RCC 7860 (cell line): ENCODE measurements at places on chromosomes 1 and 21.

- DNase-seq: no peak
Observed at GRCh38 chr1:241518476-241519307, 863 bp downstream of the FH start.

- DNase-seq: no peak
Observed at GRCh38 chr1:25576459-25577133, 33.2 kb downstream of the LDLRAP1 start.

DNA sequence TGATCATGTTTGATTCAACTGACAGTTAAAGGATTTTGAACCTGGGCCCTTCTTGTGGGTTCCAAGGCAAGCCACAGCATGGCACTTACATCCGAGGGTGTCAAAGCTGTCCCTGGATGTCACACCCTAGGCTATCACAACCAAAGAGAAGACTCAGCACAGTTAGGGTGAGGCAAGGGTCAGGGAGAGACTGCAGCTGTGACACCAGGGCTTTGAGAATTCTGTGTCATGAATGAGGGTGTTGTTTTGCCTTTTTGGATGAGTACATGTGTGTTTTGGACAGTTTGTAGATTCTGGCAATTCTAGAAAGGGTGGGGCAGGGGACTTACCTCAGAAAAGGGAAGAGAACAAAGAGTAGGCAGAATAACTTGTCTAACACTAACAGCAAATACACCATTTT, 37.8 kb upstream of the ZNF326 start:
- DNase-seq: no peak

GRCh38 chr1:47914218-47914938, 82.8 kb downstream of the TRABD2B start:
- no peak for DNase-seq

- no peak for DNase-seq
Observed at GRCh38 chr21:44695641-44696040, 1.3 kb upstream of the KRTAP10-12 start.

DNA sequence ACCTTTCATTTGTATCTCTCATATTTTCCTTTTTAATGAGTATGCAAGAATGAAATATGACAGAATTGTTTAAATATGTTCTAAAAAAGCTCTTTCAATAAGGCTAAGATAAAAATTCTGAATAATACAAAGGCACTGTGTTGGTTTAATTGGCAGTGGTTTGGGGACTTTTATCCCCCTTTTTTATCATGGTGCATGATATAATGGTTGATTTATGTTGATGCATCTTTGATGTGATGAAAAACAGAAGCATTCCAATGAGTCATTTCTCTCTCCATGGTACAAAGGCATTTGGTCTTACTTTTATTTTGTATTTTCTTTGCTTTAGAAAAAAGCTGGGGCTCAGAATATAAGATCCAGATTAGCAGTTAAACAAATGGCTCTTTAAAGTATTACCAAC, 127.2 kb upstream of the GREM2 start:
- no peak for DNase-seq

- DNase-seq: no peak
Observed at GRCh38 chr1:12338823-12339222, 109.0 kb downstream of the VPS13D start.

DNA sequence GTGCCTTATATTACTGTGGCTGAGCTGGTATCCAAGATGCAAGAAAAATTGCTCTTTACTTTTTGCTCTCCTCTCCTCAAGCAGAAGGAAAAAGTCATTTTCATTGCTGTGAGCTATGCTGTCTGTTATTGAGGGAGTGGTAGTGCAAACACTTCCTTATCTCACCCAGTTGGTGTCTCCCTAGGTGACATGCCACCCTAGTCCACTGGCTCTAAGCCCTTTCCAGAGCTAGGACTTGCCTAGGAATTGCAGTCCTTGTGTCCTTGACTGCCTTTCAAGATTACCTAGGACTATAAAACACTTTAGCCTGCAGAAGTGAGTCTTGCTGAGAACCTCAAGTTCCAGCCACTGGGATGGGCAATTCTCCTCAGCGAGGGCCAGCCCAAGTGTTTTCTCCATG, 458.3 kb downstream of the MRPL39 start:
- DNase-seq: no peak

- no peak for DNase-seq
Observed at GRCh38 chr1:236468625-236469024, 55.2 kb upstream of the LGALS8 start.

GRCh38 chr1:201260648-201261311, 22.5 kb upstream of the PKP1 start:
- no peak for DNase-seq

GRCh38 chr21:41576013-41576615, 68.2 kb upstream of the TMPRSS2 start:
- no peak for DNase-seq

DNA sequence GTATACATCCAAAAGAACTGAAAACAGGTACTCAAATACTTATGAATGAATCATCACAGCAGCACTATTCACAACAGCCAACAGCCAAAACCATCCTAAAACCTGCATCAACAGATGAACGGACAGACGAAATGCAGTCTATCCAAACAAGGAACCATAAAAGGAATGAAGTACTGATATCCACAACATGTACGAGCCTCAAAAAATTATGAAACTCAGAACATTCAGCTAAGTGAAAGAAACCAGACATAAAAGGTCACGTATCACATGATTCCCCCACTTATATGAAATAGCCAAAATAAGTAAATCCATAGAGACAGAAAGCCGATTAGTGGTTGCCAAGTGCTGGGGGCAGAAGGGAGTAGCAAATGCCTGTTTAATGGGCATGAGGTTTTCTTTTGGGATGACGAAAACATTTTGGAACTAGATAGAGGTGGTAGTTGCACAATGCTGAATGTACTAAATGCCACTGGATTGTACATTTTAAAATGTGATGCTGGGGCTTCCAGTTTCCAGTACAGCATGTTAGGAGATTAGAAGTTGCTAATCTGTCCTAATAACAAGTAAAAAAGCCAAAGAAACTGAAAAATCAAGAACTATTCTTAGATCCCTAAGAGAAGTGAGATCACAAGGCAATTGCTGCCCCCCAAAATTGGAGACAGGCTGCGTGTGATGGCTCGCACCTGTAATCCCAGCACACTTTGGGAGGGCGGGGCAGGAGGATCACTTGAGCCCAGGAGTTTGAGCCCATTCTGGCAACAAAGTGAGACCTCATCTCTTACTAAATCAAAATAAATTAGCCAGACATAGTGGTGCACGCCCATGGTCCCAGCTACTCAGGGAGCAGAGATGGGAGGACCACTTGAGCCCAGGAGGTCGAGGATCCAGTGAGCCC, 25.3 kb downstream of the CLSTN1 start:
- DNase-seq: no peak

GRCh38 chr21:45447821-45448220, 42.9 kb downstream of the COL18A1 start:
- DNase-seq: no peak

DNA sequence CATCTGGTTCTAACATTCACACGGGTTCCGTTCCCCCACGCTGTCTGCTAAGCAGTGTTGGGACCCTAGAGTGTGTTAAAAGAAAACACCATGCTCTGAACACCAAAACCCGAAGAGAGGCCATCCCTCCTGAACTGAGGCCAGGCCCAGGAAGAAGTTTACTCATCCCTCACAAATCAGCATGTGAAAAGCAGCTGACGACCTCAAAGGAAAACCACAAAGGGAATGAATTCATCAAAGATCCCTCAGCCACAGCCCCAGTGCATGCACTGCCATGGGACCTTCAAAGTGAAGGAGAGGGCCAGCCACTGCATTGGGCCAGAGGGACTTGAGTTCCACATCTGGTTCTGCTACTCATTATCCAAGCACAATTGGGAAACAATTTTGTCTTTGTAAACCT, 7.0 kb upstream of the PSEN2 start:
- DNase-seq: peak; percentile 52

DNA sequence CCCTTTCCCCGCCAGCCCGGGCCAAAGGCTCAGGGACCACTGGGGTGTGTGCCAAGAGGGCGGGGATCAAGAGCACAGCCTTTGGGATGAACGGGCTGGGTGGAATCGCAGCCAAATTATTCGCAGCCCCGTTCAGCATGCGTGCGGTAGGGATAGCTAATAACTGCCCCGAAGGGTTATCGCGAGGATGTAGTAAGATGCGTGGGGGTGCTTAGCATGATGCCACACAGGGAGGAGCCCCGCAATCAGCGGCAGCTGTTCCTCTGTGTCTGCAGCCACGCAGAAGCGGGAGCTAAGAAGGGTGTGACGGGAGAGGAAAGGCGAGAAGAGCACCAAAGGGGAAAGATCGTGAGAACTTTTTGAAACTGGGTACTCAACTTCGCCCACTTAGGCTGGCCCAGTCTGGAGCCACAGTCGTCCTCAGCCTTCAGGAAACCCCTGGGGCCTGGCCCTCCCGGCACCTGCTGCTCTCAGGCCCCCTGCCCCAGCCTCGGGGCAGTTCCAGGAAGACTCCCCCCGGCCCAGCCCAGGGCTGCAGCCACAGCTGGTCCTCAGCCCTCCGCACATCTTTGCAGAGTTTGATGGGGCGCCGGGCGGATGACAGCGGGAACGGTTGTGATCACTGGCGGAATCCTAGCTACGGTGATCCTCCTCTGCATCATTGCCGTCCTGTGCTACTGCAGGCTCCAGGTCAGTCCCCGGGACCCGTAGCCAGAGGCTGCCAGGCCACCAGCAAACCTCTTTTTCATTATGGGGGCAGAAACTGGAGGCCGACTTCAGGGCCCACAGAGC, 64.9 kb downstream of the TOR1AIP2 start:
- no peak for DNase-seq

DNA sequence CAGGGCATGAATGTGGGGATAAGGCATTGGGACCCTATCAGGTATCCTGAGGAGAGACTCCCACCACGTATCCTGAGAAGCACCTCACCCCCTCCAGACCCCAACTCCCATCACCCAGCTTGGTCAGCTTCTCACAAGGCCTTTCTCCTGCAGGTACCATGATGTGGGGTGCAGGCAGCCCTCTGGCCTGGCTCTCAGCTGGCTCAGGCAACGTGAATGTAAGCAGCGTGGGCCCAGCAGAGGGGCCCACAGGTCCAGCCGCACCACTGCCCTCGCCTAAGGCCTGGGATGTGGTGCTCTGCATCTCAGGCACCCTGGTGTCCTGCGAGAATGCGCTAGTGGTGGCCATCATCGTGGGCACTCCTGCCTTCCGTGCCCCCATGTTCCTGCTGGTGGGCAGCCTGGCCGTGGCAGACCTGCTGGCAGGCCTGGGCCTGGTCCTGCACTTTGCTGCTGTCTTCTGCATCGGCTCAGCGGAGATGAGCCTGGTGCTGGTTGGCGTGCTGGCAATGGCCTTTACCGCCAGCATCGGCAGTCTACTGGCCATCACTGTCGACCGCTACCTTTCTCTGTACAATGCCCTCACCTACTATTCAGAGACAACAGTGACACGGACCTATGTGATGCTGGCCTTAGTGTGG, 1.3 kb downstream of the GPR3 start:
- no peak for DNase-seq

- peak; percentile 79 for DNase-seq
Observed at GRCh38 chr1:16175610-16176553, 20.0 kb upstream of the EPHA2 start.

GRCh38 chr1:201215531-201216357, 25.1 kb downstream of the IGFN1 start:
- DNase-seq: no peak

DNA sequence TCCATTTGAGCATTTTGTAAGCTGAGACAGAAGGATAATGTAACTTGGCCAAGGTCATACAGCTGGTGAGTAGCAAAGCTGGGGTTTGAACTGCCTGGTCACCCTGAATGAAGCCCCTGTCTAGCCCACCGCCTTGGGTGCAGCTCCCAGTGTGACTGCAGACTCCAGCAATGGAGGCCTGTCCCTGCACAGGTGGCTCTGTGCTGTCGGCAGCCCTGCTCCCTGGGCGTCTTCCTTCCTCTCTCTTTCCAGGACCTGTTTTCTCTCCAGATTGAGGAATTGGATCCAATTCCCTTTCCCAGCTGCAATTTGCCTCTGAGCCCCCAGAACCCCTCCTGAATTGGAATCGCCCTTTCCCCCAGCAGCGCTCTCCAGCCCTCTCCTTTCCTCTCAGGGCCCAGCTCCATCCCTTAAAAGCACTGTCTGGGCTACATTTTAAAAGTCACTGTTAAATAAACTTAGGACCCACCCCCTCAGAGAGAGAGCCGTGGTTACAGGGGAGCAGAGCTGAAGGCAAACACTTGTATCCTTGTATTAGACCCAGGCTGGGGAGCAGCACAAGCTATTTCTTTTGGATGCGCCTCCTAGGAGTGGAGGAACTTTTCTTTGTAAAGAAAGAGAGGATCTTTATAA, 161.4 kb upstream of the LMO4 start:
- no peak for DNase-seq

DNA sequence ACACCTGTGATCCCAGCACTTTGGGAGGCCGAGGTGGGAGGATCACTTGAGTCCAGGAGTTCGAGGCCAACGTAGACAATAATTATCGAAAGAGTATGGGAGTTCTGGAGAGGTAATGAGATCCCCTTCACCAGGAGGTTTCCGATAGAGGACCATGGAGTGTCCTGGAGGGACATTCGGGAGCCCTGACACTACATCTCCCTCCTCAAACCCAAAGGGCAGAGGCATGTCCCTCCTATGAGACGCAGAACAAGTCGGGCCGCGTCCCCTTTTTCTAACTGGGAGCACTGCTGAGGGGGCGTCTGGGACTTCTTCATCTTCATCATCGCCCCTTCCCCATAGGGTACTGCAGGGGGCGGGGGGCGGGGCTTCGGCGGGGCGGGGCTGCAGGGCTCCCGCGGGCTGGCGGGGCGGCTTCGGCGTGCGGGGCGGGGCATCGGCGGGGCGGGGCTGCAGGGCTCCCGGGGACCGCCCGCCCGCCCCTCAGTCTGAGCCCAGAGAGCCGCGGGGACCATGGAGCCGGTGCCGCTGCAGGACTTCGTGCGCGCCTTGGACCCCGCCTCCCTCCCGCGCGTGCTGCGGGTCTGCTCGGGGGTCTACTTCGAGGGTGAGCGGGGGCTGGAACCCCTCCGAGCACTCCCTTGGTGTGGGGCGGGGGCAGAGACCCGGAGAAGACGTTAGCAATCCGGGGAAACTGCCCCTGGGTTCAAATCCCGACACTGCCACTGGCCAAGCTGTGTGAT, at the start of gene THEMIS2:
THEMIS2 (plus strand) TSS at position 486 of the 743 bp plus-strand sequence; CDS start at position 514, 28 bp downstream.
- no peak for DNase-seq

GRCh38 chr1:179818260-179818659, 59.3 kb downstream of the TOR1AIP2 start:
- DNase-seq: no peak

DNA sequence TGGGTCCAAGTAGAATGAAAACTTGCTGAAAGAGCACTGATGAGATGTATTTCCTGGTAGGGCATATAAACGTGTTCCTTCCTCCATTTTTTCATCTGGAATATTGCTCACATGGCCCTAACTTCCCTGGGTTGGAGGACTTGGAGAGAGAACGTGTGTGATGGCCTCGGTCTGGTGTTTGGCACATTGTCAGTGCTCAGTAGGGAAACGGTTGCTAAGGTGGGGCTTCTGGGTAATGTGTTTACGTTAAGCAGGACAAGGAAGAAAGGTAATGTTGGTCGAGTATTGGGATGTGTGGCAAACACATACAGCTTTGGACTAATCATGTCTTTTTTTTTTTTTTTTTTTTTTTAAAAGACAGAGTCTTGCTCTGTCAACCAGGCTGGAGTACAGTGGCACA, 6.2 kb downstream of the TTF2 start:
- no peak for DNase-seq

- no peak for DNase-seq
Observed at GRCh38 chr1:247332215-247332622, 552 bp upstream of the ZNF496 start.

- DNase-seq: no peak
Observed at GRCh38 chr1:54277451-54278341, 77.7 kb downstream of the MRPL37 start.

GRCh38 chr1:28036431-28036830, 52.0 kb downstream of the EYA3 start:
- DNase-seq: no peak
